ENCODE measurements at places on chromosomes 4 and X. TPM values are rescaled to one million over a fixed set of nuclear protein-coding genes. Genes with fewer than 3 reads are reported as not detected.

Gene VGLL1
- total RNA-seq = not detected

Gene PPP4R3C
- not detected for total RNA-seq

Gene SMIM9
- total RNA-seq = not detected

Gene FHDC1
- 0.33 TPM for total RNA-seq

Gene TRAM1L1
- total RNA-seq = 0.65 TPM

Gene GSPT2
- total RNA-seq = 7.9 TPM

Gene SLC10A7
- 1.7 TPM for total RNA-seq

Gene SOWAHD
- total RNA-seq = 0.14 TPM

Gene SPANXN3
- total RNA-seq = not detected

Gene PAGE1
- not detected for total RNA-seq

Gene HCFC1
- total RNA-seq = 41.5 TPM

Gene ADH7
- not detected for total RNA-seq

Gene MUC7
- total RNA-seq = not detected

Gene HPGD
- total RNA-seq = 51.8 TPM

Gene SLC16A2
- total RNA-seq = 31.5 TPM

Gene CNGA1
- 0.17 TPM for total RNA-seq

Gene PGAM4
- total RNA-seq = 0.26 TPM

Gene LDB2
- total RNA-seq = not detected

Gene SSX4B
- not detected for total RNA-seq

Gene BEX2
- total RNA-seq = 10.2 TPM

Gene RPA4
- total RNA-seq = 0.17 TPM

Gene VCX2
- total RNA-seq = not detected

Gene CCDC160
- not detected for total RNA-seq

Data from A549 treated with CpdA at 1 μM for 4 hours (cell line).